Activated T-cell treated with anti-CD3 and anti-CD28 coated beads for 24 hours (primary cell): ENCODE measurements at places on chromosomes 5 and 9.

GRCh38 chr5:143641549-143642355, 170.2 kb upstream of the HMHB1 start:
- DNase-seq, result no peak

- no peak for DNase-seq
Observed at GRCh38 chr9:129359916-129360536, 182.0 kb upstream of the IER5L start.

GRCh38 chr5:65157906-65158603, 323.7 kb downstream of the ADAMTS6 start:
- no peak for DNase-seq

GRCh38 chr5:127660047-127660733, 11.3 kb downstream of the CTXN3 start:
- no peak for DNase-seq

DNA sequence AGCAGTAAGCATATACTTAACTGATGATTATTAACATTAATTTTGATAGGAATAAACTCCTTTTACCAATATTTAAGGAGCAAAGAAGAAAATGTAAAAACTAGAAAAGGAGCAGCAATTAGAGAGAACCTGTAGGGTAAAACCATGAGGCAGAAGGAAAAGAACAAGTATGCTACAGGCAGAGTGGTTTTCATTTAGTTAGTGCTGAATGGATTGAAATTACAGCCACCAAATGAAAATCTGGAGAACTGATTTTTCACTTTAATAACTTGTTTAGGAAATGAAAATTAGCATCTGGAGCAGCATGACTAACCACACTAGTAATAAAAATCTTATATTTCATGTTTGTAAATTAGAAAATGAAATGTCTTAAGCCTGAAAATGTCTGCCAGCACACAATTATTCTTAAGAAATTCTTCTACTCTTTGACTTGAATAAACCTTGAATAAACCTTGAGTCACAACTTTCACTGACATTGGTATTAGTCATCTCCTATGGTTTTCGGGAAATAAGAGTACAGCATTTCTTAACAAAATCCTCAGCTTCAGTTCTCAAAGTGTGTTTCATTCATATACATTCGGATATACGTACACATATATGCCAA, 1504.9 kb upstream of the C9orf72 start:
- no peak for DNase-seq

- no peak for DNase-seq
Observed at GRCh38 chr9:114130141-114130540, 25.2 kb upstream of the COL27A1 start.

GRCh38 chr5:137310051-137310730, 188.9 kb downstream of the SPOCK1 start:
- DNase-seq, result no peak

- DNase-seq, result no peak
Observed at GRCh38 chr5:144205141-144205551, 34.5 kb downstream of the KCTD16 start.

DNA sequence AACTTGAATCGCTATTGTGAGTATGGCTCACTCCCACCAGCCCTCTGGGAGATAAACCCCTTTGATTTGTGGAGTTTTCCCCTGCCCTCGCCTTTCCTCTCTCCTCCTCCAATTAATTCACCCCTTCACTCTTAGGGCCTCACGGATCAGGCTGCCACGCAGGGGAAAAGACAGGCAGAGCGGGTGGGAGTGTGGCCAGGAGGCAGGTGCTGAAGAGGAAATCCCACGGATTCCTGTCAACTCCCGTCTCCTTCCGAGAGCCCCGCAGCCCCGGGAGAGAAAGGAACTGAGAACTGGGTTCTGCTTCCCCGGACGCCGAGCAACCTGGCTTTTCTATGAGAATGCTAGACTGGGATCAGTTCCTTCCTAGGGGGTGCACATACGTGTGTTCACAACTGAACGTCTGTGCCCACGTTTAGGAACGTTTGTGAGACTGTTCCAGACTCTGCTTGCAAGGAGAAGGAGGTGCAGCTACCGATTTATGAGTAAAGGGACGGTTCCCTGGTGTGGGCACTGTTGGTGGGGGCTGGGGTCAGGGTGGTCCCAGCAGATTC, 314.5 kb upstream of the TLE4 start:
- DNase-seq, result no peak

GRCh38 chr9:134597957-134598883, 43.4 kb upstream of the COL5A1 start:
- DNase-seq, result no peak

DNA sequence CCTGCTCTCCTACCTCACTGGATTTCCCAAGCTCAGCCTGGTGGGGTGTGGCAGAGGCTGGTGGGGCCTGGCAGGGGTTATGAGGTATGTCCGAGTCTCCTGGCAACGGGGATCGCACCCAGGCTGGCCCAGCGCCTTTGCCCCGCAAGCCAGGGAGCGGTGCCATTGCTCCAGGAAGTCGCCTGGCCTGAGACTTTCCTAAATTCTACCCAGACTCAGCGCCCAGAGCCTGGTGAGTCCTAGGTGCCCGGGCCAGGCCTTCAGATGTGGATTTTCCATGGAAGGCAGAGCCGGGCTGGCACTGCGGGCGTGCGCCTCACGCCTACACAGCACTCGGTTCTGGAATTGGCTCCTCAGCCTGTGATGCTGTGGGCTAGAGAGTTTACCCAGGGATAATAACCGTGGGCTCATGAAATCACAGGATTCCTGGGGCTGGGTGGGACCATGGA, 155.4 kb upstream of the COL5A1 start:
- DNase-seq, result no peak

- no peak for DNase-seq
Observed at GRCh38 chr5:16858151-16858550, 77.9 kb downstream of the MYO10 start.

DNA sequence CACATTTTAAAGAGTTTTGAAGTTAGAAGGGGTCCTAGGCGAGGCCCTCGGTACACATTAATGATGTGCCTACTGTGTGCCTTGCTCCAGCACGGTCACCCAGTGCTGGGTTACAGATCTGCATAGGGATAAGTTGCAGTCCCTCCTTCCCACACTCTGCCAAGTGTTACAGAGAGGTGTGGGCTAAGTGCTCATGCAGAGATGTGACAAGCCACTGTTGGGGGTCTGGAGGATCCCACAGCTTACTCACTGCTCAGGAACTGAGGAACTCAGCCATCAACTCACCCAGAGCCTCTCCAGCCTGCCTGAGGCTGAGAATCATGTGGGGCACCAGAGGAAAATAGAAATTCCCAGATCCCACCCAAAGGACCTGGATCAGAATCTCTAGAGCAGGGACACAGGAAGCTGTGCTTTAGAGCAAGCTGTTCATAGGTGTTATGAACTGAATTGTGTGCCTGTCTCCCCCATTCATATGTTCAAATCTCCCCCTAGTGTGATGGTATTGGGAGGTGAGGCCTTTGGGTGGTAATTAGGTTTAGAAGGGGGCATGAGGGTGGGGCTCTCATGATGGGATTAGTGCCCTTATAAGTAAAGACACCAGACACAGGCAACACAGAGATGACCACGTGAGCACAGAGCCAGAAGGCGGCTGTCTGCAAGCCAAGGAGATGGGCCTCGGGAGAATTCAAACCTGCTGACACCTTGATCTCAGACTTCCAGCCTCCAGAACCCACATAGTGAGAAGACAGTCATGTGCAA, 164.1 kb downstream of the HSD17B3 start:
- no peak for DNase-seq

DNA sequence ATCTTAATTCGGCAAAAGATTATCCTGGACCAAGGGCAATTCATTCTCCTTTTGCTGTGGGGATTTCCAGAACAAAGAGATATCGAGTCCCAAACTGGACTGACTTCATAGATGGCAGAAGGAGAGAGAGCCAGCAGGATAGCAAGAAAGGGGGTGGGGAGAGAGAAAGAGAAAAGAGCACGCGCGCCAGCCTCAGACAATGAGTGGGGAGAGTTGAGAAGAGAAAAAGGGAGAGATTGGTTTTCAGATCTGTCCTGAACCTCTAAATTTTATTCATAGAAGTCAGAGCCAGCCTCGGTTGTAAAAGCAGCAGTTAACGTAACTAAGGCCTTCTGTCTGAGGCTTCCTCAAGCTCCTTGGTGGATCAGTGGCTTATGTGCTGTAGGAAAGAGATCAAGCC, 55.3 kb upstream of the ALDH1B1 start:
- no peak for DNase-seq

DNA sequence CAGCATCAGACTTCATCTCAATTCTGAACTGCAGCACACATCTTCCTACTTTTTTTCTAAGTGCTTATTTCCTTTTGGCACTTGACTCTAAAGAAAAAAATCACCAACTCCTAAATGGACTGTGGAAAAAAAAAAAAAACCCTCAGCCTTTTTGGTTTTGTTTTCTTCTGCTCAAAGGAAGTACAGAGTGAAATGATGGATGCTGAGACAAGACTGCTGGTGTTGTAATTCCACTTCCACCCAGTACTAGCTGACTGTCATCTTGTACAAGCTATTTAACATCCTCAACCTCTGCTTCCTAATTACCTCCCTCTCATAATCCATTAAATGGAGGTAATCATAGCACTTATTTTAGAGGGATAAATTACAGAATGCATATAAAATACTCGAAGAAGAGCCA, 171.5 kb upstream of the GNA14 start:
- DNase-seq, result no peak

- no peak for DNase-seq
Observed at GRCh38 chr5:20276061-20276958, 288.3 kb upstream of the CDH18 start.

- DNase-seq, result no peak
Observed at GRCh38 chr5:42621662-42622061, 135.0 kb upstream of the CCDC152 start.

DNA sequence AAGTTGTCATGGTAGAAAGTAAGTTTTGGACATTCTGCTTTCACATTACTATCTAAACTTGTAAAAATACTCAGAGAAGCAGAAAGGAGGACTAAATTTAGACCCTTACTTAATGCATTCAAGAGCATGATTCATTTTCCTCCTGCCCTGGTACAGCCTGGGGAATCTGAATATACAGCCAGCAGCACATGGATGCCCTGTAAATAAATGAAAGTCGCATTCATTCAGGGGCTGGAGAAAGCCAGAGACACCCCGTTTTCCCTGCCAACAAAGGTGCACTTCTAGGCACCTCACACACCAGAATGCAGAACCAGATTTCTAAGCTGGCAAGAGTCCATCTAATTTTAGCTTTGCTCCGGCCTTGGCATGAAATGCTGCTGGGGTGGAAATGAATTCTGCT, 172.7 kb upstream of the KLF9 start:
- no peak for DNase-seq

DNA sequence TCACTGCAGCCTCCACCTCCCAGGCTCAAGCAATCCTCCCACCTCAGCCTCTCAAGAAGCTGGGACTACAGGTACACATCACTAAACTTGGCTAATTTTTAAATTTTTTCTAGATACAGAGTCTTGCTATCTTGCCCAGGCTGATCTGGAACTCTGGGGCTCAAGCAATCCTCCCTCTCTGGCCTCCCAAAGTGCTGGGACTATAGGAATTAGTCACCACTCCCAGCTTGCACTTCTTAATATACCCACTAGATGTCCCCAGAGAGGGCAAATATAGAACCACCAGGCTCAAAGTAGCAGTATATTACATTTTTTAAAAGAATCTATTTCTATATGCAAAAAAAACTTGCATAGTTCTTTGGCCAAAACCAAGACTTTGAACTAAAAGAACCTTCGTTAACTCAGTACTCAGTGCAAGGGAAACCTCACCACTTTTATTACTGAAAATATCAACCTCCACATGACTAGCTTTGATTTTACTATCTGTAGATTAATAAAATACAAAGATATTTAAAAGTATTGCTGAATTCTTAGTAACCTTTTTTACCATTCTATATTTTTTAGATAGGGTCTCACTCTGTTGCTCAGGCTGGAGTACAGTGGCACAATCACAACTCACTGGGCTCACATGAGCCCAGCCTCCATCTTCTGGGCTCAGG, 25.8 kb upstream of the HSD17B3 start:
- peak; percentile 26 for DNase-seq

GRCh38 chr5:180803181-180804128, 849 bp upstream of the MGAT1 start:
- peak; percentile 84 for DNase-seq

- DNase-seq, result no peak
Observed at GRCh38 chr5:52945040-52945439, 44.1 kb upstream of the ITGA2 start.
